ENCODE measurements at places on chromosomes 3 and 15. TPM values are rescaled to one million over a fixed set of nuclear protein-coding genes. Genes with fewer than 3 reads are reported as not detected.
A peak's percentile ranks its signal among the peaks of the same experiment; 100 is the strongest.

DNA sequence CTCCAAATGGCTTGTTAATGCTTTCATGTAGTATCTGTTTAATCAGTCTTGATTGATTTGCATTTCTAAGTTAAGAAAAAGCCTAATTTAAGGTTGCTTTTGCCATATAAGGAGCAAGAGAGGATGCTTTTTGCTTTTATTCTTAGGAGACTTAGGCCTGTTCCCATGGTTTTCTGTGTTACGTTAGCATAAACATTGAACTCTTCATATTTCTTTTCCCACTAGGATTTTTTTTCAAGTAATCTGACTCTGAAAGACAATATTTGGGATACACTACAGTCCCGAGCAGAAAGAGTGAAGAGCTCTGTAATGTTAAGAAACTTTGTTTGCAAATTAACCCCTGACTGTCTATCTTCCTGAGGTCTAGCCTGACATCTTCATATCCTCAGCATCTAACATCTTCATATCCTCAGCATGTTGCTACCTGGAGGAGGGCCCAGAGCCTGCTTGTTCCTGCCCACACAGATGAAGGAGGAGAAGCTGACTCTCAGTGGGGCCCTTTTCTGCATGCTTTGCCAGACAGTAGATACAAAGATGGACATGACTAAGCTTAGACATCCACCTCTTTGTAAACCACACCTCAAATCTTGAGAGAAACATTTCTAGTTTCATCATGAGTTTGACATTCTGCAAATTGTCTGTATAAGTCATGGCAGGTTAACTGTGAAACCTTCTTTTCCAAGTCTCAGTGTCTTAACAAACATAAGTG, 86.2 kb upstream of the COL6A5 start:
- no peaks in the 10 kb centered on the region for H3K4me1 ChIP-seq
- H3K36me3 ChIP-seq, result no peaks in the 10 kb centered on the region
- H3K27me3 ChIP-seq, result no peaks in the 10 kb centered on the region
- H3K27ac ChIP-seq, result no peak overlapping the region
- no peak for DNase-seq
- H3K4me3 ChIP-seq, result no peak overlapping the region

The ATP8B4 gene
- total RNA-seq, result 3.0 TPM

- H3K36me3 ChIP-seq, result no peaks in the 10 kb centered on the region
- no peaks in the 10 kb centered on the region for H3K4me1 ChIP-seq
- H3K27me3 ChIP-seq, result no peaks in the 10 kb centered on the region
- no peak overlapping the region for H3K27ac ChIP-seq
- no peak for DNase-seq
- no peak overlapping the region for H3K4me3 ChIP-seq
These were observed 369.0 kb downstream of the ULK4 start for GRCh38 chr3:41592753-41593510.

DNA sequence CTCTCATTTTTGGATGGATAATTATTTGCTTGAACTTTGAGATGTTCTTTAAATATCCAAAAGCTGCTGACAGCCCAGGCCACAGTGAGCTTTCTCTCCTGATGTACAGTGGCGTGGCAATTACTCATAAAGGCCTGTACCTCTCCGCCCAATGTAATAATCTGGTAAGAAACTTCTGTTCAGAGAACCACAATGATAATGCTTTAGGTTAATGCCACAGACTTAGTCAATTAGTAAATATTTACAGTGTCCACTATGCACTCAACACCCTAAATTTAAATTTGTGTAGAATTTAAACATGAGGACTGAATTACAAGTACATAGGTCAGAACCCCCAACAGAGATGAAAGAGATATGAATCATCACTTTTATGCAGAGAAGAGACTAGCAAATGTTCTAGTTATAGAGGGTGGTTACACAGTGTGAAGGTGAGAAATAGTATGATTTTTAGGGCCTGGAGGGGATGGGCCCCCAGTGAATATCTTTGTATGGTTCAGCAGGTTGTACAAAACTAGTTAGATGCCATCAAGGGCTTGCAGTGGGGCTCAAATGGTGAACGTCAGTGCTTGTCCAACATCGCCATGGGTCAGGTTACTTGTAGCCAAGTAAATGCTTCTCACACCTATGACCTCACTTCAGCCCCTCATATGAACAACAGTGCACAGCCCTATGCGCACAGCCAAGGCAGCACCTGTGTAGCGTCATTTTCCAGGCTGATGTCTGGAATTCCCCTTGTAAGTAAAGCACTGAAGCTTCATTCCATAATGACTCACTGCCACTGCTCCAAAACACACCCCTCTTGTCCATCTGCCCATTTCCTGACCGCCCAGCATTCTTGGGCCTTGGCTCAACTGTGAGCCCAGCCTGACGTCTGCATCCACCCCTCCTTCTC, 13.3 kb downstream of the ABHD2 start:
- H3K4me3 ChIP-seq, result no peak overlapping the region
- DNase-seq, result peak; percentile 50
- no peaks in the 10 kb centered on the region for H3K4me1 ChIP-seq

The TNFSF10 gene
- 118 TPM for total RNA-seq

DNA sequence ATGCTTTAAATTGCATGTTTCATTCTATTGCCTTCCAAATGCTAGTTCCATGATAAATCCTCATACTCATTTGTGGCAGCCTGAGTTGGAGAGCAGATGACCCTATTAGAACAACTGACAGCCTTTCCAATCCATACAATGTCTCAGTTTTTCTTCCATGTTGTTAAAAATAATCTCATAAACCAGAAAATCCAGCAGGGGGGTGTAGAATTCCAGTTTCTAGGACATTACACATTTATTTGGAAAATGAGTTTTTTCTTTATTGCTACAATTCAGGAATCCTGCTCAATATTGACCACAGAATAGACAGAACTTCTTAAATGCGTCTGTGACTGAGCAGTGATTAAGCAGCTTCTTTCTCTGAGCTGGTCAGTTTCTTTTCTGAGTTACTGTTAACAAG, 174.2 kb upstream of the ATP10A start:
- no peaks in the 10 kb centered on the region for H3K4me1 ChIP-seq
- no peak overlapping the region for H3K27ac ChIP-seq
- no peak for DNase-seq
- no peaks in the 10 kb centered on the region for H3K27me3 ChIP-seq
- H3K36me3 ChIP-seq, result no peaks in the 10 kb centered on the region

The MME gene
- 1.4 TPM for total RNA-seq

GRCh38 chr15:98643115-98643514, 5.2 kb upstream of the IGF1R start:
- H3K27me3 ChIP-seq, result no peaks in the 10 kb centered on the region
- H3K36me3 ChIP-seq, result no peaks in the 10 kb centered on the region
- H3K27ac ChIP-seq, result no peak overlapping the region
- DNase-seq, result no peak
- H3K4me3 ChIP-seq, result no peak overlapping the region
- H3K4me1 ChIP-seq, result no peaks in the 10 kb centered on the region

- no peaks in the 10 kb centered on the region for H3K27me3 ChIP-seq
- H3K36me3 ChIP-seq, result no peaks in the 10 kb centered on the region
- no peak overlapping the region for H3K27ac ChIP-seq
- H3K4me3 ChIP-seq, result no peak overlapping the region
These were observed 250.3 kb upstream of the RASGRP1 start for GRCh38 chr15:38814891-38815290.

The MGLL gene
- total RNA-seq, result 123 TPM

DNA sequence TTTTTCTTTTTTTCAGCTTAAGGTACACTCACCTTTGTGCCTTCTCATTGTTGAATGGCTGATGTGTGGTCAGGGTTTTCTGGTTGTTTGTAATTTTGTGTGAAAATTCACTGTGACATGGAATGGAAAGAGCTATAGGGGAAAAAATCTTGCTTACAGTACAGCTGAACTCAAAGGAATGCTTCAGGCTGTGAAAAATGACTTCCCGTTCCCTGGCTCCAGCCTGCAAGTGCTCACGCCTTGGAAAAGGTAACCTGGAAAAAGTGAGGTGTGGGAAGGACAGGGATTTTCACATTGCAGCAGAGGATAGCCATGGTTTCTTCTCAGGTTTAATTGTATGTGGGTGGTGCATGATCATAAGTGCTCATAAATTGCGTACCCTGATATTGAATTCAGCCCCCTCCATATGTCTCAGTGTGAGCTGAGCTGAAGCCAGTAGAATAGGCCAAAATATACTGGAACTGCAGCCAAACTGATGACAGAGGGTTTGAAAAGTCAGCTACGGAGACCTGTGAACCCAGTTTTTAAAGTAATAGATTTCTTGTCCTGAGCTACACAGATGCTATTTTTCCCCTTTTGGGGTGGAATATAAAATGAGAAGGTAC, 228.7 kb upstream of the RASGRP1 start:
- no peak overlapping the region for H3K27ac ChIP-seq
- H3K27me3 ChIP-seq, result no peaks in the 10 kb centered on the region
- no peaks in the 10 kb centered on the region for H3K36me3 ChIP-seq
- H3K4me3 ChIP-seq, result no peak overlapping the region

GRCh38 chr3:52038227-52038626, 18.1 kb downstream of the DUSP7 start:
- no peaks in the 10 kb centered on the region for H3K27me3 ChIP-seq
- no peaks in the 10 kb centered on the region for H3K36me3 ChIP-seq
- no peak for DNase-seq
- H3K4me3 ChIP-seq, result no peak overlapping the region
- no peak overlapping the region for H3K27ac ChIP-seq

GRCh38 chr3:65783117-65783516, 255.6 kb downstream of the MAGI1 start:
- H3K27me3 ChIP-seq, result no peaks in the 10 kb centered on the region
- H3K36me3 ChIP-seq, result no peaks in the 10 kb centered on the region
- no peak overlapping the region for H3K4me3 ChIP-seq
- no peak for DNase-seq

The SCG5 gene
- 4.1 TPM for total RNA-seq

- no peak overlapping the region for H3K27ac ChIP-seq
- no peaks in the 10 kb centered on the region for H3K4me1 ChIP-seq
- no peak for DNase-seq
- H3K4me3 ChIP-seq, result no peak overlapping the region
- H3K27me3 ChIP-seq, result no peaks in the 10 kb centered on the region
These were observed 96.7 kb downstream of the LSM3 start for GRCh38 chr3:14274999-14275961.

The CPLX3 gene
- not detected for total RNA-seq

DNA sequence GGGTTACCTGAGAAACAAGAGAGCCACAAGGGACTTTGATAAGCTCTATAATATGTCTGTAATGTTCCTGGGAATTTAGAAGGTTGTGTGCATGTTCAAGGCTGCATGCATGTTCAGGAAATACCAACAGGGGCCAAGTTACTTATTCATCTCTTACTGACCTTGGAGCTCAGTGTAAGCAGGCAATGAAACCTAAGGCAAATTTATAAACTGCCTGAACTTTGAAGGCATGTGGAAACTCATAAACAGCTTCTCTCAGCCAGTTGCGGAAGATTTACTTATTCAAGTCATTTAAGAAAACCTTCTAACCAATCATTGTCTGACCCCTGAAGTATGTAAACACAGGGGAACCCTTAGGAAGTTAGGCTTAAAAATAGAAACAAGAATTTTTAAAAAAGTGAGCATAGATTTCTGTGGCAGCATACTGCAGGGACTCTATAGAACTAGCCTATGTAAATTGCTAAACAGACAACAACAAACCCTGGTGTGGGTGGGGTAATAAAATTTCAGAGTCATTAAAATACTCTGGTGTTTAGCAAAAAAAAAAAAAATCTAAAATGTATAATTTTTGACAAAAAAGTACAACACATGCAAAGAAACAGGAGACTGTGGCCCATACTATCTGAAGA, 57.2 kb downstream of the SLC15A2 start:
- H3K36me3 ChIP-seq, result no peaks in the 10 kb centered on the region
- H3K27ac ChIP-seq, result no peak overlapping the region
- no peak for DNase-seq
- H3K27me3 ChIP-seq, result no peaks in the 10 kb centered on the region
- H3K4me3 ChIP-seq, result no peak overlapping the region
- no peaks in the 10 kb centered on the region for H3K4me1 ChIP-seq

GRCh38 chr3:123656691-123657090, 71.8 kb upstream of the HACD2 start:
- no peaks in the 10 kb centered on the region for H3K27me3 ChIP-seq
- H3K36me3 ChIP-seq, result no peaks in the 10 kb centered on the region
- H3K27ac ChIP-seq, result peak overlapping the region; percentile 39
- H3K4me1 ChIP-seq, result peaks cover 18% of the 10 kb centered on the region

DNA sequence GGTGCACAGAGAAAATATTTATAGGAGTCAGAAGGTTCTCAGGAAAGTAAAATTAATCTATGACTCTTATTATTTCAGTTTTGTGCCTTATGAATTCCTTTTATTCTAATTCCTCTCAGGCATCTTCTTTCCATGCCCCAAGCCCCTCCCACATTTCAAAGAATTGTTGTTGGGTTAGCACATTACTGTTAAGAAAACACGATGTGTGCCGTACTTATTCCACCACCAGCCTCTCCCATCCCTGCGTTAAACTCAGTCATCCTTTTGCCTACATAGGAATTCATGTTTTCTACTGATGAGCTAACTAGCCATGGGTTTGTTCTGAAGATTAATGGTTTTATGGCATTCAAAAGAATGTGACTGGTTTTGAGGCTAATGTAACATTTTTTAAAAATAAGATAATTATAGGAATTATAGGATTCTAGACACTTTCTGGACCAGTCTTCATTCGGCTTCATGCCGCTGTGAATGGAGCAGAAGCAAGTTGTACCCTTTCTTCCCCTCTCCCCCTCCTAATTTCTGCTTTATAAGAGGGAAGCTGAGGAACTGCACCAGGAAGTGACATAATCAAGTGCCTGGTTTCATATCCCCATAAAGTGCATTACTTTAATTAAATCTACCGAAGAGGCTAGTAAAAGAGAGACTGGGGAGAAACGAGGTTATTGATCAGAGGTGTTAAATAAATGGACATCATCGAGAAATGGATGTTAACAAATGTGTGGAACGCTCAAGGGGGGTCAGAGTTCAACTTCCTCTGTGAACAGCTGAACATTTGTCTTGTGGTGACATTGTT, 12.3 kb upstream of the MB21D2 start:
- H3K36me3 ChIP-seq, result no peaks in the 10 kb centered on the region
- no peak for DNase-seq
- no peak overlapping the region for H3K27ac ChIP-seq
- H3K27me3 ChIP-seq, result no peaks in the 10 kb centered on the region

DNA sequence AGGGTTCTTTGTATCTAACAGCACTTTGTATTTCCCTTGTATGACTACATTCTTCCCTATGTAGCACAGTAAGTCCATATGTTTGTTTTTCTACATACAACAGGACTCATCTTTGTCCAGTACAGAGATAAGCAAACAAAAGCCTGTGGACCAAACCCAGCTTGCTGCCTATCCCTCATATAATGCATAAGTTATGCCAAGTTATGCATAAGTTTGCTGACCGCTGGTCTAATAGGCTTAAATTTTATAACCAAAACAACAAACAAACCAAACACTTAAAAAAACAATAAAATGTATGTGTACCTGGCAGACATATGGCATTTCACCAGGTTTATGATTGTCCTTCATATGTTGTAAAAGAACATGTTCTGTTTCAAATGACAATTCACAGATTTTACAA, 56.0 kb downstream of the ZNF280D start:
- no peak overlapping the region for H3K4me3 ChIP-seq
- H3K27ac ChIP-seq, result no peak overlapping the region
- H3K27me3 ChIP-seq, result no peaks in the 10 kb centered on the region
- DNase-seq, result no peak
- no peaks in the 10 kb centered on the region for H3K4me1 ChIP-seq

The ALDH1A2 gene
- total RNA-seq, result 1.9 TPM

- H3K4me3 ChIP-seq, result no peak overlapping the region
- H3K27me3 ChIP-seq, result no peaks in the 10 kb centered on the region
- no peaks in the 10 kb centered on the region for H3K36me3 ChIP-seq
- H3K27ac ChIP-seq, result no peak overlapping the region
These were observed 122.6 kb downstream of the AQP9 start for GRCh38 chr15:58260725-58261267.

All from colonic mucosa (tissue), 4 donors.